ENCODE measurements at places on chromosomes 7 and 10.
A peak's percentile ranks its signal among the peaks of the same experiment; 100 is the strongest.

- no peak for DNase-seq
Measured at GRCh38 chr10:62639144-62639543, 165.4 kb upstream of the ADO start.

DNA sequence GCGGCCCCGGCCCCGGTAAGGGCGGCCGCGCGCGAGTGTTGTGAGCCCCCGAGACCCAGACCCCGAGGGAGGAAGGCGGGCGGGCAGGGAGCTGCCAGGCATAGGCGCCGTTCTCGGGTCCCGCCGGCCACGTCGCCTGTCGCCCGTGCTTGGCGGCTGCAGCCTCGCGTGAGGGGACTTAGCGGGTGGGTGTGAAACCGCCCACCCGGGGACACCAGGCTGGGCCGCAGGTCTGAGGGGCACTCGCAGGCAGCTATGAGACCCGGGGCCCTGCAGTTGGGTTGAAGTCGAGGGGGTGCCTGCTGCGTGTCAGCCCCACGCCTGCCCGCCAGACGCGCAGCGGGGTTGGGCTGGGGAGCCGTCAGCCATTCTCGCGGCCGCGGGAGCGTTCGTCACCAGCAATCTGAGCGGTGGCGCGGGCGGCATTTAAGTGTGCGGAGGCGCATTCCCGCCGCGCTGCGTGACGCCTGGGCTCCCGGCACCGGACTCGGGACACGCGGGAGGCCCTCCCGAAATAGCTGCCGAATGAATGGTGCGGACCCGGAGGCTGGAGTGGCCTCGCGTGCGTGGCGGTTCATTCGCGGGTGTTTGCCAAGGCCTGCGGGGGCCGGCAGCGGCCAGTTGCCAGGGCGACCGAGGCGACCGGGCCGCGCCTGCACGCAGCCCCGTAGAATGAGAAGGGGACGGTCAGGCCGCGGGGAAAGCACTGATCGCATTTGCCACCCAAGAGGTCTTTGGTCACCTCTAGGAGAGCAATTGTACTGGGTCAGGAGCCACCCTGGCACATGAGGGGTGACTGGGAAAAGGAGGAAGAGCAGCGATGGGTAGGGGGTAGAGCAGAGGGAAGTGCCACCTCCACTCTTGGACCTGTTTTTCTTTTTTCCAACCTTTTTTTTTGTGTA, 750 bp downstream of the ZNF398 start:
- DNase-seq, result peak; percentile 58

DNA sequence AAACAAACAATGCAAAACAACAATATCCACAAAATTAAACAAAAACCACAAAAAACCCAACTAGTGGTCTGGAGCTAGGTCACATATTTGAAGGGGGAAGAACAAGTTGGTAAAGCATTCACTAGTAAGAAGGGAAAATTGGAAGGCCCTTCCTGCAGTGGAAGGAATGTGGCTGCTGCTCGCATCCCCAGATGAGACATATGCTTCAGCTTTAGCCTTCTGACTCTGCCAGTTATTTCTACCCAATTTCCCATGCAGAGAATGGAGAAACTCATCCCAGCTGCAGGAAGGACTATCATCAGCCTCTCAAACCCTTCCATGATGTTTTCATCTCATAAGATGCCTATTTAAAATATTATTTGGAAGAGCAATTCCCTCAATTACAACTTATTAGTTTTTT, 176.6 kb downstream of the BMPER start:
- no peak for DNase-seq

DNA sequence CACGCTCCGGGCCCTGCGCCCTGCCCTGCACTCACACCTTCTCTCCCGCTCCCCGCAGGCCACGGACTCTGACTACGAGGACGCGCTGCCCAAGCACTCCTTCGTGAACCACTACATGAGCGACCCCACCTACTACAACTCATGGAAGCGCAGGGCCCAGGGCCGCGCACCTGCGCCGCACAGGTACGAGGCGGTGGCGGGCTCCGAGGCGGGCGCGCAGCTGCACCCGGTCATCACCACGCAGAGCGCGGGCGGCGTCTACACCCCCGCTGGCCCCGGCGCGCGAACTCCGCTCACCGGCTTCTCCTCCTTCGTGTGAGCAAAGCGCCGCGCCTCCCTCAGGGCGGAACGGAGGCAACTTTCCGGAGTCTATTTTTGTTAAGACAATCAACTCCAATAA, 417.0 kb upstream of the FOXK1 start:
- no peak for DNase-seq

GRCh38 chr7:4209126-4209525, 473.0 kb upstream of the FOXK1 start:
- DNase-seq, result no peak

GRCh38 chr7:142443216-142444010, 185.6 kb upstream of the PRSS58 start:
- no peak for DNase-seq

DNA sequence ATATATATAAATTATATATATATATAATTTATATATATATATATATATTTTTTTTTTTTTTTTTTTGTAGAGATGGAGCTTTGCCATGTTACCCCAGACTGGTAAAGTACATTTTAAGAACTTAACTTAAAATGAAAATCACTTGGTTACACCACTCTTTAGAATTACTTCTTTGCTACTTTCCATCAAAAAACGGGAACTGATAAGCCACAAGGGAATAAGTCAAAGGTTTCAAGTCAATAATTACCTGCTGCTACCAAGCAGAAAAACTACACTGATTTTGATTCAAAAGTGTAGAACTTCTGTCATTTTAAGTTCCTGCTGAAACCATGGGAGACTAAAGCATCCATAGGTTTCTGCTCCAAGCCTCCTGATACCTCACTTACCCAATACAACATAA, 12.2 kb downstream of the PPA1 start:
- no peak for DNase-seq

DNA sequence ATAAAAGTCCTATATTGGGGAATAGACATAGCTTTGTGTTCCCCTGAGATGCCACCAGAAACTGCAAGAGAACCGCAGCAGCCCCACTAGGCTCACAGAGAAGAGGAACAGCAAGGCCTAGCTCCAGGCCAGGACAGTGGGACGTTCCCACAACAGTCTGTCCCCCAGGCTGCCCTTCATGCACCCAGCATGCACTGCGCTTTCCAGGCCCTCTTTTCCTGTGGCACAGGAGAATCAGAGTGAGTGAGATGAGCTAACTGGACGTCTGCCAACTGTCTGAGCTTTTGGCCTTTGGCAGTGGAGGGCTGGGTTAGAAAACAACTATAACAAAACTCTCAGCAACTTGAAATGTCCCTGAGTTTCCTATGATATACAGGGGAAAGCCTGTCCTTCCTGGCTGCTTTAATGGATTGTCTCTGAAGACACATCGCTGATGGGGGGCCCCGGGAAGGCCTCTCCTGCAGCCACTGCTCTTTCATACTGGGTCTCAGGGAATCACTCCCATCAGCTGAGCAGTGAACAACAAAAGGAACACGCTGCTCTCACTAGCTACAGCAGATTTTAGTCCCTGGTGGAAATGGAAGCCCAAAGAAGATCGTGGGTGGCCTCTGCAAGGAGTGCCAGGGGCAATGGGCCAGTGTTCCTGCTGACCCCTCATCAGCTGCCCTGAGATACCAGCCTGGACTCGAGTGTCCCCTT, 53.5 kb downstream of the PODXL start:
- no peak for DNase-seq

- DNase-seq, result no peak
Measured at GRCh38 chr7:82443036-82443546, 486 bp downstream of the CACNA2D1 start.

GRCh38 chr10:10792681-10793080, 225.0 kb upstream of the CELF2 start:
- DNase-seq, result no peak

DNA sequence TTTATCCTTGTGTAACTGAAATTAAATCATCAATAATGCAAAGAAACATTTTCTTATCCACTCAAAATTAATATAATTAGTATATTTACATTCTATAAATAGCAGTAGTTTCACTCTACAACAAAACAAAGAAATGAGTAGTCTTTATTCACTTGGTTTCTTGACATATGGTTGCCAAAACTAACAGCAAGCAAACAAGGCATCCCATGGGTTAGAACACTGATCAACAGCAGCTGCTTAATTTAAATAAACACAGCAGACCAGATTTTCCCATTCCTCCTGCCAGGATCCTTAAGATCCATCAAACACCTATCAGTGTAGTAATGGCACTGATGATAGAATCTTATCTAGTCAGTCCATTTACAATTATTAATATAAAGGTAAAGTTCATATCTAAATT, 22.1 kb downstream of the NCAPG2 start:
- no peak for DNase-seq

DNA sequence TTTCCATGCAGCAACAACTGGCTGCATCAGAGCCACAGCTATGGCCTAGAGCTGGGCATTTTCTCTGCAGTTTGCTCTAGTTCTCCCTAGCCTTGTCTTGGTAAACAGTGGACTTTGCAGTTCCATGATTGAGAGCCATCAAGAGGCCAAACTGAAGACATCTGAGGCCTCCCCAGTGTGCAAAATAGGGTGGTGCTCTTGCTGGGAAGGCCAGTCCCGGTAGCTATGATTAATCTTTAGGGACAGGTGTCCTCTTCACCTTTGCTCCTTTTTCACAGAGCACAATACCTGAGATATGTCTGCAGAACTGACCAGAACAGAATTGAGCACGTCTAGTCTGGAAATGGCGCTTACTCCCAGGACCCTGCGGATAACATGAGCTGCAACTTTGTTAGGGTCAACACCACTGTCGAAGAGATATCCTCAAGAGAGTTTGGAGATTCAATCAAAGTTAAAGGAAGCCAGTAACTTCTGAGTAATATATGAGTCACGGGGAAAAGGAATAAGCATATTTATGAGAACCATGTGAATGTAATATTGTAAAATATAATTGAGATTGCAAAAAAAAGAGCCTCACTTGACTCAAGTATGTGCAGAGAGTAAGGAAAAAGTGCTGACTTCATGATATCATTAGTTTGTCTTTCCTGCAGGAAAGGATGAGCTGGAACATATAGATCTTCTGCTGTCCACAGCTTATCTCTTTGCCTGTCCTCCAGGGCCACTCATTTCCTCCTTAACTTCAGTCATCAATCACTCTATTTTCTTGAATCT, 76.7 kb downstream of the ANK3 start:
- no peak for DNase-seq

- DNase-seq, result no peak
Measured at GRCh38 chr10:65213170-65213569, 1692.0 kb downstream of the REEP3 start.

DNA sequence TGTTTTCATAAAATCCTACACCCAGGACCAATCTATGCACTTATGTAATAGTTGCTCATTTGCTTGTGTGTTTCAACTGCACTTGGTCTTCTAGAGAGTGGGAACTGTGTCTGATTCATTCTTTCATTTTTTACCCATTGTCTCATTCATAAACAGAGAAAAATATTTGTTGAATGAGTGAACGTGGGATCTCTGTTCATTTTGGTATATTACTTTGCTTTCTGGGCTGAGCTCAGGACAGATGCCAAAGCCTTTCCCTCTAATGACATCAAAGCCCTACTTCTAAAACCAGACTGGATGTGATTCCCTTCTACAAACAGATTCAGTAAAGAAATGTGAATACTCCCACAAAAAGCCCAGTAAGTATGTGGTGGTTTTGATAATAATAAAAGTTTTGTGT, 145.2 kb downstream of the ST7 start:
- DNase-seq, result no peak

- DNase-seq, result no peak
Measured at GRCh38 chr10:15345450-15345849, 25.6 kb downstream of the FAM171A1 start.

DNA sequence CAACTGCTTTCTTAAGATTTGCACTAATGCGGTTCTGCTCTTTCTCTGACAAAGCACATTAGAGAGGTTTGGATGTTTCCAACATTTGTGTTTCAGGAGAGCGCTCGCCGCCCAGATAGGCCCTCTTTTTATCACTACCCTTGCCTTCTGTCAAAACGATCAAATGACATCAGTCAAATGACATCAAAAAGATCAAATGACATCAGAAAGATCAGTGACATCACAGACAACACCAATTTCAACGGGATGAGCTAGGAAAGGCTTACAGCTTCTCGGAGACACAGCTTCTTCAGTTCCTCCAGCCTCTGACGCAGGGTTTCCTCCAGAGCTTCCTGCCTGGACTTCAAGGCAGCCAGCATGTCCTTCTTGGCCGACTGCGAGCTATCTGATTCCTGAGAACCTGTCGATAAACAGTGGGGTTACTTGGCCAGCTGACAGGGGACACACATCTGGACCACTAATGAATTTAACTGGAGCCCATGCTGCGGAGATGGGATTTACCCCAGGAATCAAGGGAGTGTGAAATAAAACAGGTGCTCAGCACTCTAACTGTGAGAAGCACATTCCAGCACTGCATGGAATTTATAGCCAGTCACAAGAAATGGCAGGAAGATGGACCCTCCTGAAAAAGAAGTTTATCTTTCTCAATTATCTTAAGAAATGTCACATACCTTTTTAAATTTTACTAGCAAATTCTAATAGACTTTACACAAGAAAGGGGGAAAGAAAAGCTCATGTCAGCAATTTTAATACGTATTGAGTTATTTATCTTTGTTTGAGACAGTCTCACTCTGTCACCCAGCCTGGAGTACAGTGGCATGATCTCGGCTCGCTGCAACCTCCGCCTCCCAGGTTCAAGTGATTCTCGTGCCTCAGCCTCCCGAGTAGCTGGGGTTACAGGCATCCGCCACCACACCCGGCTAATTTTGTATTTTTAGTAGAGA, 88.2 kb downstream of the PRPF18 start:
- DNase-seq, result no peak

All from CD4-positive, alpha-beta T cell treated with Interleukin-1 beta for 1 hour (primary cell).